Motor neuron (in vitro differentiated cells): ENCODE measurements at places on chromosomes 12 and 14. TPM values are rescaled to one million over a fixed set of nuclear protein-coding genes. Genes with fewer than 3 reads are reported as not detected.

LETMD1 gene
- 87.1 and 94.8 TPM in 2 replicates for total RNA-seq

MUCL1 gene
- total RNA-seq = 4.2 and 6.6 TPM in 2 replicates

PLEK2 gene
- total RNA-seq = 1.3 TPM in 1 of 2 replicates, not detected in the other

GLT1D1 gene
- total RNA-seq = 1.8 and 2.6 TPM in 2 replicates

SIX1 gene
- total RNA-seq = 16.4 and 26.3 TPM in 2 replicates

KRT79 gene
- total RNA-seq = 0.90 and 1.0 TPM in 2 replicates

GPR137C gene
- total RNA-seq = 10.1 and 11.1 TPM in 2 replicates

ETFRF1 gene
- 23.9 and 24.7 TPM in 2 replicates for total RNA-seq

POLE2 gene
- 14.0 and 14.9 TPM in 2 replicates for total RNA-seq

NOVA1 gene
- total RNA-seq = 105 and 128 TPM in 2 replicates

TAC3 gene
- total RNA-seq = 3.6 and 4.3 TPM in 2 replicates

AKAP3 gene
- 4.7 and 4.8 TPM in 2 replicates for total RNA-seq

CPNE8 gene
- total RNA-seq = 3.8 and 5.8 TPM in 2 replicates

TTC9 gene
- 6.1 TPM in 2 replicates for total RNA-seq

ADAMTS20 gene
- total RNA-seq = not detected in 2 replicates

RFX4 gene
- 0.58 and 0.67 TPM in 2 replicates for total RNA-seq

METTL3 gene
- total RNA-seq = 74.4 and 76.2 TPM in 2 replicates

LHX5 gene
- total RNA-seq = 1.6 TPM in 1 of 2 replicates, not detected in the other

EPYC gene
- total RNA-seq = 0.09 TPM in 1 of 2 replicates, not detected in the other

ZNF84 gene
- 48.5 and 55.5 TPM in 2 replicates for total RNA-seq

SLC25A47 gene
- 0.52 and 0.58 TPM in 2 replicates for total RNA-seq

PLD4 gene
- total RNA-seq = 0.72 and 1.7 TPM in 2 replicates

PLBD2 gene
- 5.2 and 6.6 TPM in 2 replicates for total RNA-seq

CLEC1B gene
- total RNA-seq = 0.62 TPM in 1 of 2 replicates, not detected in the other

HOXC9 gene
- total RNA-seq = 21.2 and 27.4 TPM in 2 replicates

NRIP2 gene
- 2.7 and 3.1 TPM in 2 replicates for total RNA-seq

DACT1 gene
- total RNA-seq = 54.7 and 55.8 TPM in 2 replicates

TAS2R7 gene
- 0.83 TPM in 1 of 2 replicates, not detected in the other for total RNA-seq

SMIM41 gene
- total RNA-seq = not detected in 2 replicates

LGR5 gene
- total RNA-seq = not detected in 2 replicates

ATF7IP gene
- 55.6 and 57.9 TPM in 2 replicates for total RNA-seq

CACNA2D4 gene
- 0.64 and 0.82 TPM in 2 replicates for total RNA-seq
